Stimulated activated CD4-positive, alpha-beta T cell treated with anti-CD3 and anti-CD28 coated beads, Interleukin-12 subunit alpha, Interleukin-12 subunit beta, amount 100 ng/mL, for 4 hours (primary cell): ENCODE measurements at places on chromosomes 11 and 22.

- no peak for DNase-seq
These were observed 18.0 kb upstream of the UBASH3B start for GRCh38 chr11:122637541-122637940.

DNA sequence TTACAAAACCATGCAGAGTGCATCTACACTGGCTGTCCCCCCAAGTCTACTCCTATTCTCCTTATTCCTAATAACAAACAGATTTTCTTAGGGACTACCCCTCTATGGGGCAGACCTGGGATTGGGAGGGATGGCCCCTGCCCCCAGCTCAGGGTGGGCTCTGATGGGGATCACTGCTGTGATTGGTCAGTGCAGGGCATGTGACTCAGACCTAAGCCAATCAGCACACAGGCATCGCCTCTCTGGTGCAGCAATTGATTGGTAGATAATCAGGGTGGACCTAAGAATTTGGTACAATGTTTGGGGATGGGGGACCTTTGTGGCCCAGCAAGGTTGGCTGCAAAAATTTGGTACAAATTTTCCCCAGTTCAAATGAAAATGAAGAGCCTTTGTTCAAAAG, 57.2 kb upstream of the SHANK2 start:
- DNase-seq, result no peak

GRCh38 chr11:129320494-129320893, 55.2 kb upstream of the BARX2 start:
- DNase-seq, result no peak

DNA sequence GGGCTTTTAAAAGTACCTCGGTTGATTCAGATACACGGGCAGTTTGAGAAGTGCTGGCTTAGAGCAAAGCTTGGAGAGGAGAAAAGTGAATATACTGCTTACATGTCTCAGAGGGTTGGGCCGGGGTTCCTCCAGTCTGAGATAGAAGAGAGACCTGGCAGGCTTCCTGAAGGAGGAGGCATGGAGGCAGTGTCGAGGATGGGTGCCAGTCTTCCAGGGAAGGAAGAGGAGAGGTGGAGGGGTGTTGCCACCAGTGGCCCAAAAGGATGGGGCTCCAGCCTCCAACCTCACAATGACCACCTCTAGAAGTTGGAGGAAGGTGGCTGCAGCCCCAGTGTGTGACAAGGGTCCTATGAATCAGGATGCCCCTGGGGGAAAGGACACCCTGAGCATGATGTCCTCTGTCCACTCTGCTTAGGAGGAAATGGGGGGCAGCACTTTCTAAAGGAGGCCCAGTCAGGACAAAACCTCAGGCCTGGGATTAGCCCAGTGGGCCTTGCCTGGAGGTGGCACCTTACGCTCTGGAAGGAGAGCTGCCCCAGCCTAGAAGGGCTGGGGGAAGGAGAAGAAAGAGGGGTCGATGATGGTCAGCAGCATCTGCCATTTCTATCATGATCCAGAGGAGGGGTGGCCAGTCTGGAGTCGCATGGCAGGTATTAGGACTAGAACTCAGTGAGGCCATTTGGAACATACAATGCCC, 65.2 kb downstream of the CD82 start:
- no peak for DNase-seq

DNA sequence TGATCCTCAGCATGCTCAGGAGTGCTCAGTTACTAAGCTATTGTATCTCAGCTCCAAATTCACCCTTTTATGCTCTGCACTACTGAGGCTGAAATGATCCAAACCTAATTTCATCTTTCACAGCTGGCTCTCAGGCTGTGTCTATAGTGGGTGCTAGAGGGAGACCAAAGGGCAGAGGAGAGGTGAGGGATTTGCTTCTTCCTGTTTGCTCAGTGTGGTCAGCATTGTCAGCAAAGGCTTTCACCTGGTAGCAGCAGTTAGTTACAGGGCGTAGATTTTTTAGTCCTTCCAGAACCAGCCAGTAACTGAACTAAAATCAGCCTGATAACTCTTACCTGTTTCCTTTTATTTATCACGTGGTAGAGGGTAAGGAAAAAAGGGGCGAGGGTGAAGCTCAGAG, 33.2 kb downstream of the XRCC6 start:
- DNase-seq, result no peak

DNA sequence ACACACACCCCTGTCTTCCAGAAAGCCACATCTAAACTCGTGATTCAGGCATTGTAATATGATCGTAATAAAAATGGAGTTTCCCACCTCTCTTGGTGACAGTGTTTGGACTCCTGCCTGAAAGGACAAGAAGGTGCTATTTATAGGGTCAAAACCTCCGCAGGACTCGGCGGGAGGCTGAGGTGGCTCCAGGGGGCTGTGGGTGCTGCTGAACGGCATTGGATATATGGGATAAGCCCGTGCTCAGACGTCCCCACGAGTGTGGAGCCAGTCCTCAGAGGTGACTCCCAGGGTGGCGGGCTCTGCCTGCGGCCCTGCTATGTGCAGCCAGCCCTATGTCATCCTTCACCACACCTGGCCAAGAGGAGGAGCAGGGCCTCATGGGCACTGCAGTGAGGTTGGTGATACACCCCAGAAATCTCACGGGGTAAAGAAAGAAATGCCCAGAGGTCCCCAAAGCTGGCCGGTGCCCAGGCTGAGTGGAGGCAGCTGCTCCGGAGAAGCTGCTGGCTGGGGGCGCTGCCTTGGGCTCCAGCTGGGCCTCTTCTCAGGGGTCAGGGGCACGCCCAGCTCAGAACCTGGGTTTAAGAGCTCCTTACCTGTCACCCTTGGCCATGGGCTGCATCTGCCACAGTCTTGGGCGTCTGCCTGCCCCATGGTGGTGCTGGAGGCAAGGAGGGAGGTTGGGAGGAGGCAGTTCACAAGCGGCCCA, 5.1 kb upstream of the OSBPL5 start:
- DNase-seq, result no peak

GRCh38 chr22:23657727-23658126, 25.6 kb upstream of the DRICH1 start:
- no peak for DNase-seq

GRCh38 chr22:40407831-40408717, 37.7 kb downstream of the SGSM3 start:
- DNase-seq, result no peak

- DNase-seq, result no peak
These were observed 433.2 kb downstream of the GUCY1A2 start for GRCh38 chr11:106585061-106585460.

DNA sequence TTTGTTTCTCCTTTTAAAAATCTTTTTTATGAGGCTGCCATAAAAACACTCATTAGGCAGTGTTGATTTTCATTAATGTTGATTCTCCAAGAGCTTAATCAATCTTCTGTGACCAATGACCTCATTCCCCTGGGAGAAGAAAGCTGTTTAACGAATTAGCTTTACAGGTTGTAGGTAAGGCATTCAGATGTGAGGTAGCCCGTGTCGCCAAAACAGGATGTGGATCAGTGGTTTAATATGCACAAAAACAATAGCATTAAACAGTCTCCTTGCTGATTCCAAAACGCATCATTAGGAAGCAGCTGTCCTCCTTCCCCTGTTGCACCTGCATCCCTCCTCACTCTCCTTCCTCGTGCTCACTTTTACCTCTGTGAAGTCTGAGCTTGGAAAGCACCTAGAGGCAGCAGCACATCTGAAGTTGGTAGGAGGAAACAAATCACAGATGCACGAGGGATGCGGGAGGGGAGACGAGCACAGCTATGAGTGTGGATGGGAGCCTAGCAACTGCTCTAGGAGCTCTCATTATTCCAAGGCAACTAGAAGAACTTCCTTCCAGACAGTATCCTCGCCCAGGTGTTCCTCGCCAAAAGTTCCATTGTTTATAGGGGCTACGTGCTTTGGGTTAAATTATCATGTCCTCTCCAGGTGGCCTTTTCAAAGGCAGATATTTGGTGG, 179.4 kb upstream of the SNX19 start:
- DNase-seq, result no peak

DNA sequence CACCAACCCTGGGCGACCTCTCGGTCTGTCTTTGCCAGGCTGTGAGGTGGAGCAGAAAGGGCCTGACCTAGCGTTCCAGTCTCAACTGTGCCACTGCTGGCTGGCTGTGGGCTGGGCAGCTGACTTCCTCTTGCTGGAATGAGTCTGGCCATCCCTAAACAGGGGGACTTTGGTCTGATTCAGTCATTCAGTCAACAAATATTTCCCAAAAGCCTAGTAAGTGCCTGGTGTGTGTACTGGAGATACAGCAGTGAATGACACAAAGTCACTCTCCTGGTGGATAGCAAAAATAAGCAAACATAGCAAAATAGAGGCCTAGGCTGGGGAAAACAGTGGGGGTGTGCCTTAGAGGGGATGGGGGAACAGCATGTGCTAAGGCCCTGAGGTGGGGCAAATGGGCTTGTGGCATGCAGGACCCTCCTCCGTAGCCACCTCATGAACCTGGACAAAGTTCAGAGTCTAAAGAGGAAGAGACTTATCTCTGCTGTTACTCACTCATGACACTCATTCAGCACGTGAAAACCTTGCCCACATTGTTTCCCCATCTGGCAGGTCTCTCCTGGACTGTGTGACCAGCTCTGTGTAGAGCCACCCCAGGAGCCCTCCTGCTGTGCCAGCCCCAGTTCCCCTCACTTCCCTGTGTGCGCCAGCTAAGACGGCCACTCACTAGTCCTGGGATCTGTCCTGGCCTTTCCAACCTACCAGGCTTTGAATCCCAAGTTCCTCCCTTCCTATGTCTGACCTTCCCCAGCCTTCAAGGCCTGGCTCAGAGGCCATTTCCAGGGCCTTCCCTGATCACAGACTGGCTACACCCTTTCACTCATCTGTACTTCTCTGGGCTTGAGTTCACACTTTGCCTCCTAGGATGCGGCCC, 4.7 kb downstream of the GUCD1 start:
- no peak for DNase-seq

GRCh38 chr22:50301581-50301991, 5.9 kb downstream of the PLXNB2 start:
- DNase-seq, result no peak

GRCh38 chr22:38830026-38830844, 13.6 kb downstream of the NPTXR start:
- no peak for DNase-seq

GRCh38 chr22:37062376-37062675, 10.8 kb downstream of the KCTD17 start:
- no peak for DNase-seq

DNA sequence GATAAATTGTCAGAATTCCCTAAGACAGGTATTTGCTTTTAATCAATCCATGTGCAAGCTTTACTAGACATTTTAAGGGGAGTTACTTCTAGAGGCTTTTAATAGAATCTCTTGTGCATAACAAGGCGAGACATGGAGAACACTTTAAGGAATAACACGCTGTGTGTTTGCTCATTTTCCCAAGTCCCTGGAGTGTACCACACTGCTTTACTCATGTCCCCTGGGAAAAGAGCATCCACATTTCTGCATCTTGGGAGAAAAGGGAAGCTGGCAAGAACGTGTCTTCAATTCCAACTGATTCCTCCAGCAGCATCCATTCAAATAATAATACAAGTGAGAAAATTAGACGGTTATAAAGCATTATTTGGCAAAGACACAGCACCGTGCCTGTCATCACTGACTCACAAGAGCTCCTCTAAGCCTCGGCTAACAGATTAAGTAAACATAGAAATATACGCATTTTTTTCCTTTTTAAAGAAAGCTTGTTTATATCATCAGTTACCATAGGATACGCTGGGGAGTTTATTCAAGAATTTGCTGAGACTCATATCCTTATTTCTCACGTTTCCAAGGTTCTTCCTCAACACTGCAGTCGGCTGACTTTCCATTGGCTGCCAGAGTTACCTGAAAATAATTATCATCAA, 121.5 kb downstream of the CD44 start:
- DNase-seq, result no peak

- DNase-seq, result peak; percentile 37
These were observed 568 bp downstream of the ALG8 start for GRCh38 chr11:78138694-78139421.

DNA sequence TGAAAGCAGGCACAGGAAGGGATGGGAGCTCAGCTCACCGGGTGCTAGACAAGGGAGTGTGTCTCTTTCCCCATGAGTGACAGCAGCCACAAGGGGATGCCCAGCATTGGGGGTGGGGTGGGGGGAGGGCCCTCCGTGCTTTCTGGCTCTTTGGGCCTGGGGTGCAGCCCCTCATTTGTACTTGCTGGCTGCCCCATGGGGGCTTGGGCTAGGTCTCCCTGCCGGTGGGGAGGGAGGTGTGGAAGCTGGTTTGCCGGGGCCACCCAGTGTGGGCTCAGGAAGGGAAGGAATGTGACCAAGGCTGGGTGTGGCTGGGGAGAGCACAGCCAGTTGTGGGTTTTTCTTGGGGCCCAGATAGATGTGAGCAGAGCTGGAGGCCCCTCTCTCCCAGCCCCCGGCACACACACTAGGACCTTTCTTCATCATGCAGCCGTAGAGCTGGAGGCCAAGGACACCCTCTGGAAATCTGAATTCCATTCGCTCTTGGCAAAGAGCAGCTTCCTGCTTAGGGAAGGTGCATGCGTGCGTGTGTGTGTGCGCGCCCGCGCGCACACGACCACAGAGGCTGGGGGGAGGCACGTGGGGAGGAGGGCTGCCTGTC, 25.8 kb downstream of the KCNQ1OT1 start:
- DNase-seq, result no peak

DNA sequence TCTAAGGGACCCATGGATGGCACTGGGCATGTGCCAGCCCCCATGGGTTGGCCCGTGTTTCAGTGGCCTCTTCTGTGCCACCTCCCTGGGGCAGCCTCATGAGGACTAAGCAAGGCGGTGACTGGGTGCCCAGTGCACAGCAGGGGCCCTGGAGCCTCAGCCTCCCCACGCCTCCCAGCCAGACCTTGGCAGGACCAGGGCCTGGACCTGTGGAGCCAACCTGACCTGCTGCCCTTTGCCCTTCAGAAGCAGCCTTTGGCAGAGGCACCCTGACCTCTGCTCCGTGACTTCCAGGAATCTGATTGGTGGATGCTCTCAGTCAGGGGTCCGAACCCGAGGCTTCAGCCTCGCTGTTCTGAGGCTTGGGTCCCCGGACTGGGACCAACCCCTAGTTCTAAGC, 24.8 kb upstream of the TAB1 start:
- no peak for DNase-seq

GRCh38 chr22:35452351-35452781, 52.4 kb downstream of the MCM5 start:
- DNase-seq, result no peak

DNA sequence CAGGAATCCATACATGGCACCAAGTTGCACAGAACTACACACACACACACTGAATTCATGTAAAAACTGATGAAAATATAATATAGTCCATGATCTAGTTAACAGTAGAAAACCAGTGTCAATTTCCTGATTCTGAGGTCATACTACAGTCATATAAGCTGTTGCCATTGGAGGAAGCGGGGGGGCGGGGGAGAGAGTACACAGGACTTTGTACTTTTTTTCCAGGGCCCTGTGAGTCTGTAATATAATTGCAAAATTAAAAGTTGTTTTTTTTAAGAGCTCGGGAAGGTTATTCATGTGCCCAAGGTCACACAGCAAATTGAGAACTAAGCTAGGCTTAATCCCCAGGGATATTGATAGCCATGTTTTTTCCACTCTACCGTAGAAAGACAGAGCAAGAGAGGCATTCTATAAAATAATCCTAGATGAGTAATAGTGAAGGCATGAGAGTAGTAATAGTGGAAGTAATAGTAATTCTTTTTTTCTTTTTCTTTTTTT, 312.3 kb downstream of the MN1 start:
- DNase-seq, result no peak

GRCh38 chr11:128775468-128775867, 81.6 kb downstream of the FLI1 start:
- DNase-seq, result no peak

- DNase-seq, result no peak
These were observed 14.9 kb downstream of the EHD1 start for GRCh38 chr11:64863391-64864060.
